ENCODE measurements at places on chromosomes 6 and 20.
A peak's percentile ranks its signal among the peaks of the same experiment; 100 is the strongest.

- no peak for DNase-seq
Measured at GRCh38 chr20:49570161-49570827, 2.4 kb upstream of the PTGIS start.

- DNase-seq, result no peak
Measured at GRCh38 chr6:11143394-11144371, 32.2 kb upstream of the ERVFRD-1 start.

- DNase-seq, result no peak
Measured at GRCh38 chr6:7910298-7910653, 312 bp downstream of the TXNDC5 start.

DNA sequence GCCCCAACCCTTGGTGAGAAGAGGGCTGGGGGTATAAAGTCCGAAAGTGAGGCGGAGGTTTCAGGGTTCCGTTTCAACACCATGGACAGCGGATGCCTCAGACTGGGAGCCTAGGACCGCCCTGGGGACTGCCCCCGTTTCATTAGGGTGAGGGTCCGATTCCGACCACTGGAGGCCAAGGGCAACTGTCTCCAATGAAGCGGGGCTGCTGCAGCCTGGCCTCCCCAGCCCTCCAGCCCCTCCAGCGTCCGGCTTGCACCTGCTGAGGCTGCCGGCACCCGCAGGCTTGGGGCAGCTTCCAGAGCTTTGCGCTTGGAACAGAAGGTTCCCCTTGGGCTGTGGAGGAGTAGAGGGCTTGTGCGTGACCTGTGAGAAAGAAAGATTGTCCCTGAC lies 39.9 kb downstream of the YTHDF1 start:
- DNase-seq, result no peak

- no peak for DNase-seq
Measured at GRCh38 chr20:44406572-44407137, 51.2 kb downstream of the HNF4A start.

DNA sequence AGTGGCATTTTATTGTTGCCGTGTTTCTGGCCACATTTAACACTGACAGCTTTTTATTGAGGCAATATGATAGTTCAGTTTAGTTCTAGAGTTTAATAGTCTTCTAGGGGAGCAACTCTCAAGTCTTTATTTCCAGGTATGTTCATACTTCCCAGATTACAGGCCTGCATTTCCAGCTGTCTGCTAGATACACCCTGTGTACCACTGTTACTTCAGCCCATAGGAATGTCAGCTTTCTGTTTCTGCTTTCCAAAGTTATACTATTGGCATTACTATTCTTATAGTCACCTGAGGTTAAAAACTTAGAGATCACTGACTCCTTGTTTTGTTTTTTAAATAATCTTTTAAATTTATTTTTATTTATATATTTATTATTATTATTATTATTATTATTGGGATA lies 7.6 kb downstream of the ZNF451 start:
- no peak for DNase-seq

DNA sequence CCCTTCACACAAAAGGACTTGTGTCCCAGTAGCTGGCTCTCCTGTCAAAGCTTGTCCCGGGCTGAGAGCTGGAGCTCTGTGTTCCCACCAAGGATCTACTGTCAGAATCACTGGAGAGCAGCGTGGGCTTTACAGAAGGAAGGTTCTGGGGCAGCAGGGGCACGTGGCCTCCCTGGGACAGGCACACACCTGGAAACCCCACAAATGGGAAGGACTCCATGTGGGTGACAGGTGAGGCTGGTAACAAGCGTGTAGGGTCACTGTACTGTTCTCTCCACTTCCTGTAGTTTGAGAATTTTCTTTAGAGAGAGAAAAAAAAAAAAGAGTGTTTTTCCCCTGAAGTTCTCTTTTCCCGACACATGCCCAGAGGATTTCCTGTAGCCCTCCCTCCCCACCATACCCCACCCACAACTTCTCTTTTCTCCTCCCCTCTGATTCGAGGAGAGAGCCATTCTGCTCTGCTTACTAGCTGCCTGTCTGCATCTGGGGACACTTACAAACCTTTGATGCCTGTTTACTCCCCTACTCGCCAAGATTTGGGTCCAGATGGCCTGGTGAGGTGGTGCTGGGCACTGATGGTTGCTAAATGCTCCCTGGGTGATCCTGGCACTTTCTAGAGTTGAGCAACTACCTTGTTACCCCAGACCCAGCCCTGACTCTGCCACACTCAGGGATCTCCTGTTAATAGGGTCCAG lies 84.1 kb upstream of the SIRPA start:
- no peak for DNase-seq

GRCh38 chr6:41153451-41153850 lies 696 bp downstream of the TREML1 start:
- DNase-seq, result no peak

- no peak for DNase-seq
Measured at GRCh38 chr6:75691012-75691411, 58.0 kb upstream of the MYO6 start.

- no peak for DNase-seq
Measured at GRCh38 chr6:134984821-134985220, 34.9 kb upstream of the ALDH8A1 start.

DNA sequence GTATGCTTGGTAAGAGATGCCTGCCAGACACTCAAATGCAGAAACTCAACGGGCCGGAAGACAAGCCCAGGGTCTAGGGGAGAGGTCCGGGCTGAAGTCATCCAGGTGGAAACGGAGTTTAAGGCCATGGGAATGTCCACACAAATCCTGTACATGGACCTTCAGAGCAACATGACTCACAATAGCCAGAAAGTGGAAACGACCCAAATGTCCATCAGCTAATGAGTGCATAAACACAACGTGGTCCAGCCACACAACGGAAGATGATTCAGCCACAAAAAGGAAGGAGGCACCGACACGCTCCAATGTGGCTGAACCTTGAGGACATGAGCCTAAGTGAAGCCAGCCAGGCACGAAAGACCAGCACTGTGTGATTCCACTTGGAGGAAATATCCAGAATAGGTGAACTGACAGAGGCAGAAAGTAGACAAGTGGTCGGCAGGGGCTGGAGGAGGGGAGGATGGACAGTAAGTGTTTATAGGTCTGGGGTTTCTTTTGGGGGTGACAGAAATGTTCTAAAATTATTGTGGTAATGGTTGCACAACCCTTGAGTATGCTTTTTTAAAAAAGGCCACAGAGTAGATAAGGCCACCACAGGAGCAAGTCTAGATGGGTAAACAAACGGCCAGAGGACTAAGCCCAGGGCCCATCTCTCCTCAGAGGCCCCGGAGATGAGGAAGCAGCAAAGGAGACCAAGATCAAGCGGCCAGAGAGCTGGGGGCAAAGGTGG lies 105.6 kb downstream of the PREX1 start:
- DNase-seq, result no peak

- DNase-seq, result peak; percentile 47
Measured at GRCh38 chr6:18503593-18504231, 116.6 kb downstream of the RNF144B start.

GRCh38 chr20:48627737-48628128 lies 200.1 kb downstream of the PREX1 start:
- DNase-seq, result no peak

DNA sequence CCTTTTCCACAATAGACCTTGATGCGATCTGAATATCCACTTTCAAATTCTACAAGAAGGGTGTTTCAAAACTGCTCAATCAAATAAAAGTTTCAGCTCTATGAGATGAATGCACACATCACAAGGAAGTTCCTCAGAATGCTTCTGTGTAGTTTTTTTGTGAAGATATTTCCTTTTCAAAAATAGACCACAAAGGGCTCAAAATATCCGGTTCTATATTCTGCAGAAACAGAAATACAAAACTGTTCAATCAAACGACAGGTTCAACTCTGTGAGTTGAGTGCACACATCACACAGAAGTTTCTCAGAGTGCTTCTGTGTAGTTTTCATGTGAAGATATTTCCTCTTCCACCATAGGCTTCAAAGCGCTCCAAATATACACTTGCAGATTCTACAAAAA lies 293.9 kb upstream of the DEFB115 start:
- DNase-seq, result no peak

All from stimulated activated CD4-positive, alpha-beta T cell treated with anti-CD3 and anti-CD28 coated beads, Interleukin-4, amount 100 ng/mL, for 24 hours (primary cell).